ENCODE measurements at places on chromosomes 1 and 21. TPM values are rescaled to one million over a fixed set of nuclear protein-coding genes. Genes with fewer than 3 reads are reported as not detected.

RPE65 gene
- total RNA-seq: not detected

SGIP1 gene
- not detected for total RNA-seq

TAS1R1 gene
- total RNA-seq: not detected

ESRRG gene
- not detected for total RNA-seq

C1orf74 gene
- total RNA-seq: 1.8 TPM

KHDRBS1 gene
- total RNA-seq: 140 TPM

GOLT1A gene
- total RNA-seq: 4.6 TPM

TFF3 gene
- not detected for total RNA-seq

OPTC gene
- total RNA-seq: not detected

KIAA0040 gene
- total RNA-seq: 0.56 TPM
